ENCODE measurements at places on chromosomes 1 and 21.

DNA sequence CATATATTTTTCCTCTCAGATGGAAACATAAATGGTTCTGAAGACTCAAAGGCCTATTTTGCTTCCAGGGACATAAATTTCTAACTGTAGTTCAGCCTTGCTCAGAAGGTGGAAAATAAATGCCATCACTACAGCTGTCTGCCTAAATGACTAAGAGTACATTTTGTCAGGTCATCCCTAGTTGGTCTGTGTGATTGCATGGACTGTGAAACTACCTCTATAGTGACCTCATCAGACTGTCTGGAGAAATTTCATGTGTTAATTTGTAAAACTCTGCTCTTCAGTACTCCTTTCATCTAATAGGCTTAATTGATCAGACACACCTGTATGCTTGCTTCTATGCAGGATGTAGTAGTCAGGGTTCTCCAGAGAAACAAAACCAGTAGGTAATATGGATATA is 886.9 kb downstream of the AMY1C start:
- DNase-seq: no peak

- DNase-seq: no peak
Measured at GRCh38 chr1:197674286-197674685, 101.0 kb downstream of the DENND1B start.

DNA sequence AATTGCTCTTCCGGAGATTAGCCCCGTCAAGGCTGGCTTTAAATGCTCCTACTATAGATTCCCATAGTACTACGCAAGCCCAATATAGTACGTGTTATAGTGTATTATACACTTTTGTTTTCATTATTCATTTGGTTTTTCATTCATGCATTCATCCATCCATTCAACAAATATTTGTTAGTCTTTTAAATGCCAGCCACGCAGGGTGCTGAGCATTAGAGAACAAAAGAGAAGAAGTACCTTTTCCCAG is 513 bp upstream of the RAB3GAP2 start:
- DNase-seq: no peak

- DNase-seq: no peak
Measured at GRCh38 chr1:36208978-36209703, 15.1 kb upstream of the THRAP3 start.

- no peak for DNase-seq
Measured at GRCh38 chr21:34047835-34048234, 25.5 kb upstream of the MRPS6 start.

GRCh38 chr1:59718064-59718988 is 96.4 kb upstream of the HOOK1 start:
- no peak for DNase-seq

DNA sequence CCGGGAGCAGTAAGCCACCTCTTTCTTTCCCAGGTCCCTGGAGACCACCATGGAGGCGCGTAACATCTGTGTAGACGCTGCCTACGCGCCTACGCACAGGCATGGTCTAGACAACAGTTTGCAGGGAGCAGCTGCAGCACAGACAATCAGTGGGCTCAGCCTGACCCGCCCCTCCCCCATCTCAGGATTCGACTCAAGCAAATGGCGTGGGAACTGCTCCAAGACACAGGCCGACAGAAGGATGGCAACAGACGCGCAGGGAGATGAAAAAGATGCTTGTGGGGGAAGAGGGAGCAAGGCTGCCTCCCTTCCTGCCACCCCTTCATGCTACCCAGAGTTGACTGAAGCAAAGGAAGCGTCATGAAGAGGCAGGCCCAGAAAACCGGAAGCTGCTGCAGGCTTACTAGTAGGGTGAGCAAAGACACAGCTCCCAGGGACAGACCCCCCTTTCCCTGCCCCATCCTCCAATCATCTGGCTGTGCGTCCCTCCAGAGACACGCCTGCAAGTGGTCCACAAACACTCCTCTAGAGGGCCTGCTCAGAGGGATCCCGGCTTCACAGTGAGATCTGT is 19.5 kb downstream of the STK40 start:
- DNase-seq: peak; percentile 75

GRCh38 chr1:3274972-3275371 is 179.5 kb upstream of the ARHGEF16 start:
- no peak for DNase-seq

- DNase-seq: no peak
Measured at GRCh38 chr1:156276532-156276931, 6.1 kb downstream of the SMG5 start.

DNA sequence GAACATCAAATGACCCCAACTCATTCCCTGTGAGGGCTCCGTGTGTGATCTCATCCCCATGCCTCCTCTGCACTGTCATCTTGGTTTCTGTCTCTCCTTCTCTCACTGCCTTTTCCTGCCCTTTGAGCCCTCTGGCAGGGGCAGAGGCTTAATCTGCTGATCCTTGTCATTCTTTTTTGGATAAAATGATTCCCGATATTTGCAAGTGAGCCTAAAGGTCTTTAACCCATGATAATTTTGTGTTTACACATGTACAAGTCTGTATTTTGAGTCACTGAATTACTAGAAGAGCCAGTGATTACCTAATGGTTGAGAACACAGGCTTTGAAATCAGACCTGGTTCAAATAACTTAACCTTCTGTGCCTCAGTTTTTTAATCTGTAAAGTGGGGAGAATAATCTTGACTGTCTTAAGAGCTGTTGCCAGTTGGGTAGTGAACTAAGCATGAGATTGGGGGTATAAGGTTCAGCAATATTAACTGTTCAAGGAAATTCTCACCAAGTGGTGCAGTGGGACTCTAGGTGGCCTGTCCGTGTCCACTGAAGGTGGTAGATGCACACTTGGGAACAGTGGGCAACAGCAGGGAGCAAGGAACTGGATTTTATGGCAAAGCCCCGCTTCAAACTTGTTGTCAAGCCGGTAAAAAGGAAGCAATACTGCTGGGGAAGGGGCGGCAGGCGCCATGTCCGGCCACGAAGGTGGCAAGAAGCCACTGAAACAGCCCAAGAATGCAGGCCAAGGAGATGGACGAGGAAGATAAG is 1.6 kb downstream of the ECHDC2 start:
- DNase-seq: no peak

GRCh38 chr1:172549621-172550280 is 16.8 kb downstream of the SUCO start:
- DNase-seq: no peak

DNA sequence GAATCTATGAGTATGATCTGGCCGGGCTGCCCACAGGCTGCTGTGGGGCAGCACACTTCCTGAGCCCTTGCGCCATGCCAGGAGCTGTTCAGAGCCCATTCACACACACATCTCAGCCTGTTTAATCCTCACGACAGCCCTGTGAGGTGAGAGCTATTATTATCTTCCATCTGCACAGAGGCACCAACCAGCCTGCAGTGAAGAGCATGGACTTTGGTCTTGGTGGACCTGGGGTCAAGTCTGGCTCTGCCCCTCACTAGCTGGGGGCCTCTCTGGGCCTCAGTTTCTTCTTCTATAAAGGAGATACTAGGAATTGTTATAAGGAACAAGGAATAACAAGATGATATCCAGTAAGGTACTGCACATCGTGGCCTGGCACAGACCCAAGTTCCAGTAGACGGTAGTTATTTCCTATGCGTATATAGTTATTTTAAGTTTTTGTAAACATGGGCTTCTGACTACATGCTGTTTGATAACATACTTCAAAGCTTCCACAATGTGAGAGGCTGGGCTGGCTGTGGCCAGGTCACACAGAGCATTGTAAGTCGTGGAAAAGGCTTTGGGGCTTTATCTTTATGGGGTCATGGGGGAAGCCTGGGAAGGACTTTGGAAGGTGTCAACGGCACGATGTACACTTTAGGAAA is 3.4 kb upstream of the PADI2 start:
- peak; percentile 67 for DNase-seq

DNA sequence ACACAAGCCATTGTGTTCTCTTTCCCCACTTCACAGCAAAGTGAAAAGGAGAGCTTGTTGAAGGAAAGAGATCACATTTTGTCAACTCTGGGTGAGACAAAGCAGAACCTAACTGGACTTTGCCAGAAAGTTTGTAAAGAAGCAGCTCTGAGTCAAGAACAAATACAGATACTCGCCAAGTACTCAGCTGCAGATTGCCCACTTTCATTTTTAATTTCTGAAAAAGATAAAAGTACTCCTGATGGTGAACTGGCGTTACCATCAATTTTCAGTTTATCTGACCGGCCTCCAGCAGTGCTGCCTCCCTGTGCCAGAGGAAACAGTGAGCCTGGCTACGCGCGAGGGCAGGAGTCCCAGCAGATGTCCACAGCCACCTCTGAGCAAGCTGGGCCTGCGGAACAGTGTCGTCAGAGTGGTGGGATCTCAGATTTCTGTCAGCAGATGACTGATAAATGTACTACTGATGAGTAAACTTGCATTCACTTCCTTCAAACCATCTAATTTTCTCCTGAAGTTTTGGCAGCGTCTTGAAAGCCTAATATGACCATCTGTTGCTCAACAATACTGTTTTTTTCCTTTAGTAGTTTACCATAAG is 43.7 kb downstream of the BACH1 start:
- DNase-seq: peak; percentile 91

- DNase-seq: no peak
Measured at GRCh38 chr1:27225621-27226020, 8.8 kb upstream of the WDTC1 start.

- DNase-seq: peak; percentile 70
Measured at GRCh38 chr1:184388319-184388889, 1.6 kb downstream of the C1orf21 start.

DNA sequence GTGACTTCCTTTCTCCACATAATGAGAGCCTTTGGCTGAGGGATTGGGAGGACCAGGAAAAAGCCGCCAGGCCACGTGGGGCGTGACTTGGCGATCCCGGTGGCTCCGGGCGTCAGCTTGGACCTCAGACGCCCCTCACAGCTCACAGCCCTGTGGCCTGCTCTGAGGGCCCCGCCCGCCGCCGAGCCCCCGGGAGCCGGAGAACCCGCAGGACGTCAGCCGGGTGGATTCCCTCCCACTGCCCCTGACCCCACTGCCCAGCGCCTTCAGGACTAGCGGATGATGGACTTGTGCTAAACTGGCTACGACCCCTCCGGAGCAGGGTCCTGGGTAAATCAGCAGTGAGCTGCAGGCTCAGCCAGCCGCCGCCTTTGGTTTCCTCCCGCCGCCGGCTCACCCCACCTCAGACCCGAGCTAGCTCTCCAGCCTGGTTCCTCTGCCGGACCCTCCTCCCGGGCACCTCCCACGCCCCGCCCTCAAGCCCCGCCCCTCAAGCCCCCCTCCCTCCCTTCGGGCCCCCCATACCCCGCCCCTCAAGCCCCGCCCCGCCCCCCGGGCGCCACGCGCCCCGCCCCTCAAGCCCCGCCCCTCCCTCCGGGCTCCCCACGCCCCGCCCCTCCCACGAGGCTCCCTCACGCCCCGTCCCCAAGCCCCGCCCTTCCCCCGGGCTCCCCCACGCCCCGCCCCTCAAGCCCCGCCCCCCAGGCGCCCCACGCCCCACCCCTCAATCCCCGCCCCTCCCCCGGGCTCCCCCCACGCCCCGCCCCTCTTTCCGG is 10.0 kb upstream of the FAAP20 start:
- DNase-seq: peak; percentile 69

DNA sequence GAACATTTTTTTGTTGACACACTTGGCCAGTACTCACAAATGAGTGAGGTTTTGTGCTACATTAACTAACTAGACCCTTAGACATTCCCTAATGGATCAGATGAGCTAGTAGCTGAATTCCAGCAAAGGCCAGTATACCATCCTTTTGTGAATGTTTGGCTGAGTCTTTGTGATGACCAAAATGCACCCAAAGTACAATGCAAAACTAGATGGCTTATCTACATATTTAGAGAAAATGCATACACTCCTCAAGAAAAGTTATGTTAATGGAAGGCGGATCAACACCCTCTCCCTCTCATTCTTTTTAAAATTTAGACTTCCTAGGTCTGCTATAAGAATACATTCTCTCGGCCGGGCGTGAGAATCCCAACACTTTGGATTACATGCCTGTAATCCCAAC is 20.1 kb upstream of the DNAJC28 start:
- DNase-seq: no peak

GRCh38 chr1:244241438-244241837 is 190.4 kb downstream of the ZBTB18 start:
- DNase-seq: no peak

DNA sequence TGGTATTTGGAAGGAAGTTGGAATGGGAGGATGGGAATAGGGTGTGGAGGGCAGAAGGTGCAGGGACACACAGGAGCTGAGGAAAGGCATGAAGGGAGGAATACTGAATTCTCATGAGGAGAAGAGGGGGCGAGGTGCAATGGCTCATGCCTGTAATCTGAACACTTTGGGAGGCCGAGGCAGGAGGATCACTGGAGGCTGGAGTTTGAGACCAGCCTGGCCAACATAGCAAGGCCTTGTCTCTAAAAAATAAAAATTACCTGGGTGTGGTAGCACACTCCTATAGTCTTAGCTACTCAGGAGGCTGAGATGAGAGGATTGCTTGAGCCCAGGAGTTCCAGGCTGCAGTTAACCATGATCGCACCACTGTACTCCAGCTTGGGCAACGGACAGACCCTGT is 117.3 kb downstream of the DTL start:
- DNase-seq: no peak

DNA sequence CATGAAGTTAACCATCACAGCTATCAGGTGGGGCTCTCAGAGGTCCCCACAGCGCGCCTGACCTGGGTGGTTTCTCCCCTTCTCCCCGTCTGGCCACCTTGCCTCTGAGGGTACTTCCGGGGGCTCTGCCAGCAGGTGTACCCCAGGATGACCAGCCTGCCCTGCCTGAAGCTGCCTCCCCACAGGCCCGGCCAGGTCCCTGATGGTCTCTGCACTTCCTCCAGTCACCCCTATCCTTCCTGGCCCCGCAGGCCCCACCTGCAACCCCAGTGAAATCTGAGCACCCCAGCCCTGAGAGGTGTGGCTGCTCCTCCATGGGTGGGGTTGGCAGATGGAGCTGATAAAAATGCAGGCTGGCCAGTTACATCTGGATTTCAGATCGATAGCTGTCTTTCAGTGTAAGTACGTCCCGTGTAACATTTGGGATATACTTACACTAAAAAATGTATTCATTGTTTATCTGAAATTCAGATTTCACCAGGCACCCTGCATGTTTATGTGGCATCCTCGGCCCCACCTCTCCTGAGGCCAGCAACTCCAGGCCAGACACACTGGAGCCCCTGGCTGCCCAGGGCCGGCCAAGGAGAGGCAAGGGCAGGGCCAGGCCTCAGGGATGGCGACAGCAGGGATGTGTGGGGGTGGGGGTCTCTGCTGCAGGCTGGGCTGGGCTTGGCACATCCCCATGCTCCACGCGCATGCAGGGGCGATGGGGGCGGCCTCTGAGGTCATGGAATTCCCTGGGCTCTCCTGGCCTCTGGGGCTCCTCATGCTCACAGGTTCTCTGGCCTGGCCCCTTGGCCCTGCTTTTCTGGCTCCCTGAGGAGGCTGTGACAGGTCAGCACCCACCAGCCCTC is 25.1 kb downstream of the LRRC3 start:
- no peak for DNase-seq

- no peak for DNase-seq
Measured at GRCh38 chr1:228259951-228260350, 52.1 kb downstream of the OBSCN start.

GRCh38 chr1:212680680-212681389 is 18.8 kb downstream of the BATF3 start:
- no peak for DNase-seq

DNA sequence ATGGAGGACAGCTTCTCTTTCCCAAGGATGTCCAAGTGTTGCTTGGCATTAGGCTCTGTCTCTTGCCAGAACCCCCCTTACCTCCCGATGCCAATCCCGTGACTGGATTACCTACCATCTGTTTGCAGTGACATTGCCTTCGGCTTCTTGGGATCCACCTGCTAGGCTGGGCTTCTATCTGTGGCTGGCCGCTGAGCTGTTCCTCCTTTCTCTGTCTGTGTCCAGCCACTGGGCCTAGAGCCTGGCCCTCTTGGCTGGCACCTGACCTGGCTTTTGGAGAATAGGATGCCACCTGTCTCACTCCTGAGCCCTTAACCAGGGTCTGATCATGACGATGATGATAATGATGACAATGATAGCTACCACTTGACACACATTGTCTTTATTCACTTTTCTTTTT is 41.6 kb upstream of the STUM start:
- DNase-seq: no peak

Data from kidney capillary endothelial cell (primary cell).